Activated effector memory CD4-positive, alpha-beta T cell treated with anti-CD3 and anti-CD28 coated beads, Interleukin-2, amount 50 U/mL, for 16 hours (primary cell): ENCODE measurements at places on chromosomes 5 and 9.

- no peak for DNase-seq
Observed at GRCh38 chr5:91128604-91129003, 254.5 kb downstream of the ARRDC3 start.

- DNase-seq = no peak
Observed at GRCh38 chr5:111069839-111070238, 1.7 kb upstream of the TSLP start.

DNA sequence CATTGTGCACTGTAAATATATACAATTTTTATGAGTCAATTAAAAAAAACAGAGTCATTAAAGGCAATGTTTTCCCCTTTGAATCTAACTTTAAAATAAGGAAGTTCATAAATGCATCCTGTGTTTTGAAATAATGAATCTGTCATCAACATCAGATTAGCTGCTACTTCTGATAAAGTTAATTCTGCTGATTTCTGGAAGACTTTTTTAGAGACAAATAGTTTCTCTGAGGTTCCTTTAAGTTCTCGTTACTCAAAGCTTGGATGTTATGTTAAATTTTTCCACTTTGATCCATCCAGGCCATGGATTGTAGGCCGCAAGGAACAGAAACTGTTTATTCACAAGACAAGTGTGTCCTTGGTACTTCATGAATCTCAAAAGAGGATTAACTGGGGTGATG is 115.5 kb downstream of the CARTPT start:
- no peak for DNase-seq

GRCh38 chr5:149853331-149853648 is 91.3 kb downstream of the PDE6A start:
- no peak for DNase-seq

GRCh38 chr5:113163328-113163727 is 186.7 kb downstream of the DCP2 start:
- DNase-seq = no peak

DNA sequence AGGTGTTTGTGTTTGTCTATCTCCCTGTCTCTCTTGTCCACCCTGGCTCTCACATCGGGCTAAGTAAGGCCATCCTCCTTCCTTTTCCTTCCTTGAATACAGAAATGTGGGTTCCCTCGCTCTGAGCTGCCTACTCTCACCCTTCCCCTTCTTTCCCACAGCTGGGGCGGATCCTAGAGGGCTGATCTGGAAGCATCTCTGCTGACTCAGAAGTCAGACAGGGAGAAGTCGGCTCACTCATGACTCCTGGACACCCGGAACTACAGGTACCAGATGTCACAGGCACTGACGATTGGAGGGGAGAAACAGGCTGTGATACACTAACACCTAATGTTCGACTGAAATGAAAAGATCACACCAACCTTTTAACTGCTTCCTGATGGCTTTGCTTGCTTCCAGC is 41.3 kb downstream of the PTPN3 start:
- DNase-seq = no peak
